ENCODE measurements at places on chromosomes 4 and X.

DNA sequence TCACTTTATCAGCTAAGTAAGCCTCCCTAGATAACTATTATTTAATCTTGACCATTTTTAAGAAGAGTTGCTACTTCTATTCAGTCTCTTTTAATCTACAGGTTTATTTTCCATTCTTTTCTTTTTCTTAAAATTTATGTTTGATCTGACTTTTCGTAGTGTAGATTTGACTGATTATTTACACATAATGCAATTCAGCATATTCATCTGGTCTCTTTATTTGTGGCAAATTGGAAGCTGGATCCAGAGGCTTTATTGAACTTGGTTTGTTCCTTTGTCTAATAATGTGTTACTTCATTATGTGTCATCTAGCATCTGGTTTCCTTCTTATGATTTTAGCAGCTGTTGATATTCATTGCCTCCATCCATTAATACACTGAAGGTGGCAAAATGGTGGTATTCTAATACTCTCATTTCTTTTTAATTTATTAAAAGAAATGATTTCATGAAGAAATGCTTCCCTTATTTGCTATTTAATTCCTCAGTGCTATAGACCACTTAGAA, 113.0 kb downstream of the FBXW7 start:
- DNase-seq = no peak

DNA sequence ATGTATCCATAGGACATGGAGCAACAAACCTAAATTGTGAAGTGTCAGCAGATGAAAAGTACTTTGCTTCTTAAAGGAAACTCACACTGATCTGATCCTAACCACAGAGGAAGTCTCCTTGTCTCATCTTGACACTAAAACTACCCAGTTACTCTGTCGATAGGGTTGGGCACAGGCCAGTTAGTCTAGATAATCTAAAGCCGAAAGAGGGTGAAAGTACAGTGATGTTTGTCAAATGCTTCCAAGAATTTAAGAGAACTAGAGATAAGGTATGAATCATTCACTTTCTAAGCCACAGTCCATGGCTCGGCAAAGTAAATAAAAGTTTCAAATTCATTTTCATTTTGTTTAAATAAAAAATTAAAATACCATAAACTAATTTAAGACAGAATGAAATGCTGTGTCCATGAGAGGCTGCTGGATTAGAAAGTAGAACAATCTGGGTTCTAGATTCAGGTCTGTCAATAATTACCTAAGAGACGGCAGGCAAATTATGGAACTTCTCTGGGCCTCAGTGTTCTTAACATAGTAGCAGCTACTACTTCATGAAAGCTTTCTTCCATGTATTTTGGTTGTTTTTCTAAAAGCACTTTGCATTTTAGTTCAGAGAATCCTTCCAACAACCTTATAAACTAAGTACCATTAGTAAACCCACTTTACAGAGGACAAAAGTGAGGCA, 176.7 kb downstream of the LDB2 start:
- no peak for DNase-seq

GRCh38 chrX:49209434-49210251, 9.7 kb upstream of the SYP start:
- DNase-seq = no peak

- no peak for DNase-seq
These were observed 224.9 kb upstream of the PSAPL1 start for GRCh38 chr4:7659429-7660175.

DNA sequence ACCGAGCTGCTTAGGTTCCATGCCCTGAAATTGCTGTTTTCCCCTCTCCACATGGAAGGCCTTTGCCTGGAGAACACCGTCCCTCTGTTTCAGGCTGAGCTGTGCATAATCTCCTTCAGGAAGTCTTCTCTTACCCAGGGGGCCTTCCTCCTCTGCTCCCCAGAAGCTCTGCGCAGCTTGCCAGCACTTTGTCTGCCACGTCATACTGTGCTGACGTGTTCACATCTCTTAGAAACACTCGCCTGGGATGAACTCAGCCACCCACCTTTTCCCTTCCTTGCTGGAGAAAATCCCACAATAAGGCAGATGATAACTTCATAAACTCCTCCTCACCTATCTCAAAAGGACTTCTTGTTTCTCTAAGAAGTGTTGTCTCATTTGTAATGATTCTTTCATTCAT, 110.7 kb downstream of the ARHGAP10 start:
- DNase-seq = no peak

GRCh38 chr4:10783351-10783750, 98.8 kb upstream of the CLNK start:
- no peak for DNase-seq

Data from activated CD4-positive, alpha-beta memory T cell treated with anti-CD3 and anti-CD28 coated beads, Interleukin-2, amount 10 ng/mL, durations not matched to agents 7 days and 5 days (primary cell).